ENCODE measurements at places on chromosomes 12 and 14.

GRCh38 chr14:85315733-85316290 lies 214.1 kb upstream of the FLRT2 start:
- DNase-seq, result no peak

DNA sequence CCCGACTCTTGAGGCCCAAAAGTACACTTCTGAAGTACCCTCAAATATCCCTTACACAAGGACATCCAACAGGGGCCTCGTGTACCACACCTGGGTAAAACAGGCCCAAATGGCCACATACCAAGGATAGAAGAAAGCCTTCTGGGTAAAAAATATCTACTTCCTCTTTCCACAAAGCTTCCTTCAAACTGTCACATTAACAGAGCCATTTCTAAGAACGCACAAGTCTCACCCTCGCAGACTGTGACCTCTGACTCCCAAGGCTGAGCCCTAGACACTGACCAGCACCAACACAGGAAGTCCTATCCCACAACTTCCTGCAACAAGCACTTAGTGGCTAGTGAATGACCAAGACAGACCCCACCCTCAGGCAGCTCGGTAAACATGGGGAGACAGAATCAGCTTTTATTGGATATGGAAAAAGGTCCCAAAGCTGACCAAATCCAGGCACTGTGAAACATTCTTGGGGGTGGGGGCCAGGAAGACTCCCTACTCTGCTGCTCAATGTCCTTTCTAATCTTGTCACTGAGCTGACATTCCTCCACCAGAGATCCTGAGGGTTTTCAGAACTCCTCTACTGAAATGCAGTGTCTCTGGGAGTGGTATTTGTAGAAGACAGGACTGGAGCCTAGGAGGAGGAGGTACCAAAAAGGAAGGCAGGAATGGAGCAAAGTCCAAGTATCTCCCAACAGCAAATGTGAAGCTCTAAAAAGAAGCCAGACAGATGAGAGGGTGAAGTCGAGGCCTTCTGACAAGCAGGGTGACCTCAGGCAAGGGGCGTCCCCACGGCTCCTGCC lies 15.9 kb downstream of the KCTD10 start:
- no peak for DNase-seq

GRCh38 chr14:42488965-42489364 lies 882.3 kb downstream of the LRFN5 start:
- no peak for DNase-seq

DNA sequence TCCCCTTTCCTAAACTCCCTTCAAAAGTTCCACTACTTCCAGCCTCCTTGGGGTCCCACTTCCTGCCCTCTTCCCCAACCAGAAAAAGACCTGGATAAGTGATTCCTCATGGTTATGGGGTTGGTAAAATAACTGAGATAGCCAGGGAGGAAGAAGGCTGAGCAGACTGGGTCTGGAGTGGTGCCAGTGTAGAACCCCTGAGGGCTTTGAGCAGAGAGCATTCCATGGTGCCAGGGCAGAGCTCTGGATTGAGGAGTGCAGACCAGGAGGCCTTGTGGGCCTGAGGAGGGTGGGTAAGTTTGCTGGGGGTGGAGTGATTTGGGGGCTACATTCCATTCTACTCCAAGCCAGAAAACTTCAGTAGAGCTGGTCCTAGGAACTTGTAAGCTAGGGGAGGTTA lies 9.5 kb upstream of the CISTR start:
- DNase-seq, result no peak

DNA sequence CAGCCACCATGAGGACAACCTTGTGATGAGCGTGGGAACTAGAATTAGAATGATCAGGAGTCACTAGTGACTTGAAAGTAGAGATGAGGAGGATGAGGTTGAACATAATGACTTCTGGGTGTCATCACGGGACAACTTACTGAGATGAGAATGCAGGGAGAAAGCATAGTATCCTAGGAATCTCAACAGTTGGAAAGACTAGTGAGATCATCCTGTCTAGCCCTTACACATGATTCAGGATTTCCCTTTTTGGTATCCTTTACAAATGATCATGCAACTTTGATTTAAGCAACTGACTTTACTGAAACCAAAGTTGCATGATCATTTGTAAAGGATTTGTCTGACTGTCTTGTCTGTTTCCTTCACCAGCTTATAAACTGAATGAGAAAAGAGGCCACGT lies 51.8 kb upstream of the HIF1A start:
- no peak for DNase-seq

DNA sequence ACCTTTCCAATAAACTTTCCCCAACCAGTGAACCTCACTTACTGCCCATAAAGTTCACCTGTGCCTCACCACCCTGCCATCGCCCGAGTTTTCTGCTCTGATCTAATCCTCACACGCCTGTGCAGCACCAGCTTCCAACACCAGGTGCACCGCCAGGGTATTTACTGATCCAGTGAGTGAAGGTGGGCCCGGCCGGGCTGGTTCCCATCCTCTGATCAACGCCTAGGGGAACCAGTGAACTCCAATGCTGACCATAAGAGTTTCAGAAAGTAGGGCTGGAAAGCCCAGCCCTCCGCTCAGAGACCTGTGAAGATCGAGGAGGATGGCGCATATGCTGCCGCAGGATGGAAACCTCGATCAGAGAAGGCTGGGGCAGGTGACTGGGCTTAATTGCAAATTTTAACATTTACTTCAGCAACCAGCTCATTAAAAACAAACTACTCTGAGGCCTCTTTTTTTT lies 685 bp upstream of the MYL6B start:
- no peak for DNase-seq

GRCh38 chr14:75752907-75753594 lies 92.0 kb downstream of the TTLL5 start:
- no peak for DNase-seq

GRCh38 chr14:75987201-75987970 lies 1.8 kb downstream of the IFT43 start:
- no peak for DNase-seq

GRCh38 chr12:93526786-93527428 lies 45.6 kb upstream of the SOCS2 start:
- no peak for DNase-seq

GRCh38 chr12:65903691-65904383 lies 79.6 kb downstream of the HMGA2 start:
- no peak for DNase-seq

DNA sequence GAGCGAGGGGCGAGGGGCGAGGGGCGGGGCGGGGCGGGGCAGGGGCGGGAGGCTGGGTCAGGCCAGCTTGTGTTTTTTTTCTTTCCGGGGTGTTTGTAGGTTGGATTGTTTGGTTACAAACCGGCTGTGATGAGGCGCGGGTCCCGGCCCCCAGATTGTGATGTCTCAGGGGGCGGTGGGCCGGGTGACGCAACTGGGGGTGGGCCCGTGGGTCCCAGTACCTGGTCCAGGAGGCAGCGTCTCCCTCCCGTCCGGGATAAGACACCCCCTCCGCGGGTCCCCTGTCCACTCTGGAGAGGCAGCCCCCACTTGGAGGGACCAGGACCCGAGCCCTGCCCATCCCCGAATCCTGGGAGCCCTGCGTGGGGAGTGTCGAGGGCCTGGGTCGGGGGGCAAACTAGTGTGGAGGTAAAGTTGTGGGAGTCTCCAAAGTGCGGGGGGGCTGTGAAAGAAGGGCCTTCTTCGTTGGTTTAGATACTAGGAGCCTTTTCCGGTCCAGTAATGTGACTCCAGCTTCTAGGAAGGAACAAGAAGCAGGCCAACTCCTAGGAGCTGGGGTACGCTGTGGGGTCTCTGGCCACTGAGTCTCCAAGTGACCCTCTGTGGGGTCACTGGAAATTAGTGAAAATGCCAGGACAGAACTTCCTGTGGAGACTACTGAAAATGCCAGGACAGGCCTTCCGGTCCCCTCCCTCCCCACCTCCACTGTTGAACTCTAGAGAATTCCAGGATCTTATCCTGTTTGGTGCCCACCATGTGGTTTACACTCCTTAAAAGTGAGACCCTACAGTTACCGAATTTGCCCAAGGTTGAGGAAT lies 579 bp upstream of the CLMN start:
- no peak for DNase-seq

- DNase-seq, result no peak
Measured at GRCh38 chr14:20329355-20329754, 3.7 kb downstream of the CCNB1IP1 start.

- DNase-seq, result no peak
Measured at GRCh38 chr12:42448841-42449240, 122.9 kb downstream of the PPHLN1 start.

GRCh38 chr14:87829543-87829942 lies 163.4 kb downstream of the GALC start:
- DNase-seq, result no peak

DNA sequence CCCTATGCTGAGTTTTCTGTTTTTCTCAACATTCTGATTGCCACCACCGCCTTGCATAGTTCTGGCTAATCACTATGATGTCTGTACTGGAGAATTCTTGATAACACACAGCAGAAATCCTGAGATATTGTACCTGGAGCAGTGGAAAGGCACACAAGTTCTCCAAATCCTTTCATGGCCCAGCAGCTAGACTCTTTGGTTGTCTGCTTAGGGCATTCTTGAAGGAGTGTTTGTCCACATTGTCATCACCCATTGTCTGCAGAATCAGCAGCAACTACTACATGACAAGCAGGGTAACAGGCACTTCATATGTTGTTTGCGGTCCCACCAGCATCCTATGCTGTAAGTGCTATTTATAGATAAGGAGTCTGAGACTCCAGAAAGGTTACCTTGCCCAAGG lies 128.9 kb downstream of the DAAM1 start:
- DNase-seq, result no peak

DNA sequence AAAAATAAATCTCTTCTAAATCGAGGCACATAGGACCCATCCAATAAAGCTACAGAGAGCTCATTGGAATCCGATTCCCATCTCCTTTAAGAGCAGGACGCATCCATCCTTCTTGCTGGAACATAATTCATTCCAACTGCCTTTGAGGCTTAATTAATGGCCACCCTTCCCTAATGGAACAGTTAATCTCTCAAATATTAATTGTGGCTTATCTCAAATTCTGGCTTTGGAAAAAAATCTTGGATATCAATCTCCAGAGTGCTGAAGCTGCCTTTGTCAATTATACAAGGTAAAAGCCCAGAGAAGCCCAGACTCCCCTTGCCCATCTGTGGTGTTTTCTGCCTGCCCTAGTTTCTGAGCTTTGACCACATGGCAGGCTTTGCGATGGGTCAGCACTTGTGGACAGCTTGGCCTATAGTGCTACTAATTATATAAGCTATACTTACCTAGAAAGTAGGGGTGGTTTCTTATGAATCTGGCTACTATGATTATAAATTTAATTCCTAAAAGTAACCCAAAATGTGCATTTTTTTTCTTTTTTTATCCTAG lies 246.3 kb downstream of the NUAK1 start:
- DNase-seq, result no peak

GRCh38 chr14:61585598-61586543 lies 109.4 kb upstream of the HIF1A start:
- no peak for DNase-seq

DNA sequence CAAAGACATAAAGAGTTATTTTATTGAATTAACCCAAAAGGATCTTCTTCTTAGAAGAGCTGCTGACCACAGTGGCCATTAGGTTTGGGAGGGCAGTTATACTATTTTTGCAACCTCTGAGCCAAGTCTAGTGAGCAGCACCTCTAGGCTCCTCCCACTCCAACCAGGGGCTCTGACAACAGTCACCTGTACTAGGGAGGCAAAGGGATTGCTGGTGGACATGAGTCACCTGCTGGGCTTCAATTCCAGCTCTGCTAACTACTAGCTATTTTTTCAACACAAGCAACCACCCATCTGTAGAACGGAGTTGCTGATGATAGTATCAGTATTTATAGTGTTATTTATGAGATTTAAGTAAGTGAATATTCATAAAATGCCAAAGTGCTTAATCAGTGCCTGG lies 166.0 kb downstream of the KLHL28 start:
- no peak for DNase-seq

GRCh38 chr14:28895389-28895788 lies 128.8 kb downstream of the FOXG1 start:
- DNase-seq, result no peak

DNA sequence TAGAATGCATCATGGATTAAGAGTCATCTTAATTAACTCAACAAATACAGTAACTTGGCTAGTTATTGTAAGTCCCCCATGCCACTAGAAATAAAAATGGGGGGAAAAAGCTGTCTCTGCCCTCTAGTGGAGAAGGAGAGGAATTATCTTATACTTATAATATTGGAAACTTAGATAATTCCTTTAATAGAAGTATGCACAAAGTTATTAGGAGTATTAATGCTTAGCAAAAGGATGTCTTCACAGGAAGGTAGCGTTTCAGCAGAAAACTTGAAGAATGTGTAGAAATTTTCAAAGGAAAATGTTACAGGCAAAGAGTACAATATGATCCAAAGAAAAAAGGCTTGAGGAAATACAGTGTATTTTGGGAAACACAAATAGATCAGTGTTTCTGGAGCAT lies 19.8 kb downstream of the OR5AU1 start:
- DNase-seq, result no peak

DNA sequence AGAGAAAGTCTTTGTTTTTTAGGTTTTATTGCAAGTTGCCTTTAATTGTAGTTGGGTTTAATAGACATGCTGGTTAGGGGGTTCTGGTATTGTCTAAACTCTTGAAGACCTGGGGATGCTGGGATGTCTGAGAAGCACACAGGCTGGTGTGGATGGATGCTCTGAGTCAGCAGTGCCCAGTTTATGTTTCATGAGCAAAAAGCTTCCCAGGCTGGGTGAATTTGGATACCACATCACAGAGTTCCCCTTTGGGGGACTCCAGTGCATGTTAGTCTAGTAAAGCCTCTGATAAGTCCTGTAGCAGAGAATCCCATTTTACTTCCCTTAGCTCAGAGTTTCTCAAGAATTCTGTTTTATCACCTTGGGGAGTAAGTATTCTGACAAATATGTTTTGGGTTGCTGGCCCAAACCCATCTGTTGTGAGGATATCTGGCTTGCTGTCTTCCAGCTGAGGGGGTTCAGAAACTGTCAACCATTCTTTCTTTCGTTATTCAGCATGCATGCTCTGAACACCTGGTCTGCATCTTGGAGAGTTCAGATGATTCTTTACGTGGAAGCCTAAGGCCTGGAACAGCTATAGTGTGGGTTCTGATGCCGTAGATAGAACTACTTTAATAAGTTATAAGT lies 509.1 kb downstream of the VRK1 start:
- no peak for DNase-seq

DNA sequence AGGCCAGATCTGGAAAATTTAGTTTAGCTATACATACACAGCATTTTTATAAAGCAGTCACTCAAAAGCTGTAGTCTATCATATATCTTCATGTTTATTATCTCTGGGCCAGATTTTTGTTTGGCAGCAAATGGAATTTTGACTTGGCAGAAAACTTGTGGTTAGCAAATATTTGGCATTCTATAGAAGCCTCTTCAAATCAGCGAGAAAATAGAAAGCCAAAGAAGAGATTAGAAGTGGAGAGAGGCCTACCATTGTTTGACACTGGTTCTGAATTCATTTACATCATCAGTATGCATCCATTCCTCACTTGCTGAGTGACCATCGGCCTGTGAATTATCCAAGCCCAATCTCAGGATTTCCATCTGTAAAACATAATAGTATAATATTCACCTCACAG lies 1077.6 kb downstream of the GALC start:
- DNase-seq, result no peak

DNA sequence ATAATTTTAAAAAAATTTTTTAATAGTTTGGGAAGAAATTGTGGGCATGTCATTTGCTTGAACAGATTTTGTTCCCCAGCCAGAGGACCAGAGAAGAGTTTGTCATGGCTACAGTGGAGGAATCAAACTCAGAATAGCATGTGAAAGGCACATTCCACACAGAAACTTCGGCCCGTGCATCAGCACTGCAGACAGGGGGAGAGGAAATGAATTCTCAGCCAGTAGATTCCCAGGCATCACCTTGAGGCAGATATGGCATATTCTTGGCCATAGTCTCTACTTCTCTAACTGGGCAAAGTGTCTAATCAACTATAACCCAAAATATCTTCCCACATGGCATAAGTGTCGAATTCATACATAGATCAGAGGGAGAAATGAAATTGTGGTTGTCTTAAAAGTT lies 153.3 kb downstream of the PRKCH start:
- DNase-seq, result no peak
